T-helper 17 cell (primary cell): ENCODE measurements at places on chromosomes 5 and 9.

GRCh38 chr9:138075961-138076649 lies 198.5 kb downstream of the CACNA1B start:
- DNase-seq: no peak

GRCh38 chr5:82174128-82174918 lies 103.8 kb downstream of the RPS23 start:
- peak; percentile 38 for DNase-seq

- DNase-seq: no peak
Measured at GRCh38 chr5:160743027-160743426, 109.0 kb downstream of the ATP10B start.

- DNase-seq: no peak
Measured at GRCh38 chr5:135053278-135053677, 19.2 kb upstream of the PITX1 start.

- no peak for DNase-seq
Measured at GRCh38 chr5:5340206-5340729, 82.2 kb upstream of the ICE1 start.

DNA sequence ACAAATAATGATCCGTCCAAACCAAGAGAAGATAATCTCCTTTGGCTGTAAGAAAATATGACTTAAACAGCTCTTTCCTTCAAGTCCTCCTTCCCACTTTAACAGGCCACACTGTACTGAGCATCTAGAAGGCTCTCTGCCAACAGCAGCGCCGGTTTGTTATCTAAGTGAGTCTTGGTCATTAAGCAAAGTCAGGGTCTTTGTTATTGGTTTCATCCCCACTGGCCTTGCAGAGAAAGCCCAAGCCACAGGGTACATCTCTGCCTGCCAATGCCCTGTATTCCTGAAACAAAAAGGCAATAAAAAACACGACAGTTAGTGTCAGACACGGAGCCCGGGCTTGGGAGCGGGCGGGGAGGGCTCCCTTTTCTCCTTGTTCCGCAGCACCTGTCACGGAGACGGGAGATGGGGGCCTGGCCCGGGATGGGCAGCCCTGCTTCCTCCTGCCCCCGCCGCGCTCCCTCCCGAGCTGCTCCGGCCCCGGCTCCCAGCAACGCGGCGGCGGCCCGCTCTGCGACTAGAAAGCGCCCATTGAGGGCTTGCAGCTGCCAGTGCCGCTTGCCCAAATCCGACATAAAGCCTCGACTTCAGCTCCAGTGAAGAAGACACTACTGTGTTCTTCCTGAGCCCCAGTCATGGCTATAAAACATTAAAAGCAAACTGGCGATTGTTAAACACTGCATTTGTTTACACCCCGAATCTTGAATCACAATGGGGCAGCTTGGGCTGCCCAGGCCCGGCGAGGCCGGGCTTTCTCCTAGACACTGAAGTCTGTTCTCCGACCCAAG lies 28.1 kb upstream of the PIK3R1 start:
- no peak for DNase-seq

- DNase-seq: no peak
Measured at GRCh38 chr5:10482791-10483530, 41.3 kb downstream of the ROPN1L start.

GRCh38 chr5:33981408-33982162 lies 2.9 kb downstream of the SLC45A2 start:
- DNase-seq: no peak

DNA sequence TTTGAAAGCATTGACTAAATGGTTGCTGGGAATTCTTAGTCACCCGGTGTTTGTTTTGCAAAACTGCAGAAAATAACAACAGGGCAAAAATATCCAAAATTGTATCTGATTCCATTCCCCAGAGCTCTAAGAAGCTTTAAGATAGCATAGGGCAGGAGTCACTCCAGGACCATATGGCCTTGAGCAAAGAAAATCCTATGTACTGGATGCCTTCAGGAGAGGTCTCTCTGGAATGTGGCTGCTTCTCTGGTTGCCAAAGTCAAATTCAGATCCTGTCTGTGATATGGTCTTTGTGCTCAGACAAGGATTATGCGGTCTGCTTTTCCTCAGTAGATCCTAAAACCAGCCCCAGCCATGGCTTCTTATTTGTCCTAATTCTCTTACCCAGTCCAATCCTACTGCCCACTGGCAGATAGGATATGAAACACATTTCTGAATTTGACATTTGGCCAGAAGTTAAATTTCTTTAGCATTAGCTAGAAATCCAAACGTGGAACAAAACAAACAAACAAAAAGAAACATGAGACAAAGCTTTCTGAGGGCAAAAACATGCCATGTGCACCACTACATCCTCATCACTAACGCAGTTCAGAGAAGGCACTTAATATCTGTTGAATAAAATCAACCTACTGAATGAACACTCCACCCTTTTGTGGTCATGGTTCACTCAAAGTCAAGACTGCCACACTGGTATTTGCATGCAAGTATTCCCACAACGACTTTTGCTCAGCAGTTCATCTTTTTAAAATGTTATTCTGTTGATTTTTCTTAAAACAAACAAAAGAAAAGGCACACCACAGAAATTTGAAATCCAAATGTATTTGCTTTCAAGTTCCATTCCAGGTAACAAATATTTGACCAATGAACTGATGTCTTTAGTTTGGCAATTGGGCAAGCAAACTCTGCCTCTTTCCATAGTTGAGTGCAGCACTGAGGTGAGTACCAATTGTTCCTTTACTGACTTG lies 165.7 kb downstream of the TRPM6 start:
- no peak for DNase-seq

GRCh38 chr5:25005431-25005830 lies 360.7 kb upstream of the CDH10 start:
- no peak for DNase-seq

GRCh38 chr9:118529624-118530214 lies 825.5 kb downstream of the TLR4 start:
- no peak for DNase-seq

GRCh38 chr5:9782826-9783560 lies 152.8 kb upstream of the TAS2R1 start:
- no peak for DNase-seq

DNA sequence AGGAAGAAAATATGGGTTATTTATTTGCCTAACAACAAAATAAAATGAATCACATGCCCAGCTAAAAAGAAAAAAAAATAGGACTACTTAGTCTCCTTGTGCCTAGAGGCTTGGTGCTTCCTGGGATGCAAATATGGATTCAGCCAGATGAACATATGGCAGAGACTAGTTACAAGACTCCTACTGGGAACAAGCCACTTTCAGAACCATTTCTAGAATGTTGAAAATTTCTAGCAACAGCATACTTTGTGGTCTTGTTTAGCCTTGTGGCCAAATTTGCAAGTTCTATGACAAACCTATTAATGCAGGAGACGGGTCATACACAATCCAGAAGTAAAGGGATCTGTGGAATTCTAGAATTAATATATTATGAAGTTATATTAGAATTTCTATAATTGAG lies 198.7 kb downstream of the CHSY3 start:
- no peak for DNase-seq

GRCh38 chr9:102974530-102974929 lies 20.6 kb upstream of the CYLC2 start:
- no peak for DNase-seq
